ENCODE measurements at places on chromosomes 1 and 21. TPM values are rescaled to one million over a fixed set of nuclear protein-coding genes. Genes with fewer than 3 reads are reported as not detected.

GRCh38 chr1:47235806-47236205 is 3.8 kb upstream of the TAL1 start:
- H3K36me3 ChIP-seq, result no peaks in the 10 kb centered on the region
- no peak for DNase-seq
- H3K4me3 ChIP-seq, result no peak overlapping the region
- peaks cover 27% of the 10 kb centered on the region for H3K4me1 ChIP-seq
- H3K27ac ChIP-seq, result no peak overlapping the region

DNA sequence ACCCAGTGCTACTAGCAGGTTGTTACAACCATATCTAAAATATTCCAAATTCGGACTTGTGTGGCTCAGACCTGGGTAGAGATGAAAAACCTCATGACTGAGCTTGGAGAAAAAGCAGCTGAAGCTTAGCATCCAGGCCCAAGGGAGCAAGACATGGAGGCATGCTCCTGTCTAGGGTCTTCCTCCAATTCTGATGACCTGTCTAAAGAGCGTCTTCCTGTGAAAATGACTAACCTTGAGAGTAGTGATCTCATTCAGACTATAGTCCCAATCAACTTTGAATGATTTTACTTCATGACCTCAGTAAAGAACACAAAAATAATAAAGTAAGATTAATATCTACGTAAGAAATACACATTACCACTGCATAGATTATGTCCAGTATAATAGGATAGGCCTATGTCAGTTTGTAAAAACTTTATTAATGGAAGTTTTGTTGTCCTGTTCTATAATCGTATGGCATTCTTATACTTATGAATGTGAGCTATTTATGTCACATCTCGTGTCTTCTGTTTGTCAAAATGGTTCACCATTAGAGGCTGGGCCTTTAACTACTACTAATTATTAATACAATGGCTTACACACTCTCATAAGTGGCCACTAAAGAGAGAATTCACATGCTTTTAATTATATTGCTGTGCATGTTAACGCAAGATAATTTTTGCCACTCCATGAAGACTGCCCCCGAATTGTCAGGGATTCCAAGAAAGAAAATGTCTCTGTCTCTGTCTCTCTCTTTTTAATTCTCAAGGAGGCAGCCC is 201.3 kb downstream of the NCAM2 start:
- no peak for DNase-seq
- H3K4me3 ChIP-seq, result no peak overlapping the region
- H3K4me1 ChIP-seq, result peaks cover 22% of the 10 kb centered on the region
- peak overlapping the region; percentile 67 for H3K27ac ChIP-seq
- no peaks in the 10 kb centered on the region for H3K36me3 ChIP-seq

- peaks cover 8% of the 10 kb centered on the region for H3K4me1 ChIP-seq
- H3K27me3 ChIP-seq, result no peaks in the 10 kb centered on the region
- DNase-seq, result no peak
- H3K4me3 ChIP-seq, result no peak overlapping the region
Observed at GRCh38 chr1:232748910-232749368, 56.3 kb upstream of the MAP10 start.

DNA sequence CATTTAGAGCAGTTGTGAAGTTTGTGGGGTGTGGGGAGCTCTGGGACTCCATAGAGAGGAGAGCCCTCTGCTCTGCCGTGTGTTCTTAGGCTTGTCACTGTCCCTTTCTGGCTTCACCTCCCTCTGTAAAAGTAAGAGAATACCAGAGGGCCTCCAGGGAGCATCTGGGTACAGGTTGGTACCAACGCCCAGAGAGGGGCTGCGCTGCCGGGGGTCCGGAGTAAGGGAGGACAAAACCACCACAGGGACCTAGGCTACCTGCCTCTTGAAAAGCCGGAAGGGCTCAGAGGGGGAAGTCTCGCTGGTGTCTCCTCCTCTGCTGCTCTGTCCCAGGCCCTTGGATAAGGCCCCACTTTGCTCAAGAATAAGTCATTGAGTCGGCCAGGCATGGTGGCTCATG is 3.1 kb upstream of the TINAGL1 start:
- H3K4me1 ChIP-seq, result peaks cover 57% of the 10 kb centered on the region
- H3K36me3 ChIP-seq, result no peaks in the 10 kb centered on the region
- no peaks in the 10 kb centered on the region for H3K27me3 ChIP-seq
- no peak overlapping the region for H3K4me3 ChIP-seq

Gene OVAAL
- not detected for total RNA-seq

Gene KLHDC9
- total RNA-seq, result 5.1 TPM

All from esophagus muscularis mucosa (tissue), 4 donors.